Omental fat pad (tissue), 4 donors: ENCODE measurements at places on chromosomes 4 and X. TPM values are rescaled to one million over a fixed set of nuclear protein-coding genes. Genes with fewer than 3 reads are reported as not detected.

GRCh38 chr4:113623274-113623894 is 138.2 kb downstream of the CAMK2D start:
- DNase-seq: no peak

DNA sequence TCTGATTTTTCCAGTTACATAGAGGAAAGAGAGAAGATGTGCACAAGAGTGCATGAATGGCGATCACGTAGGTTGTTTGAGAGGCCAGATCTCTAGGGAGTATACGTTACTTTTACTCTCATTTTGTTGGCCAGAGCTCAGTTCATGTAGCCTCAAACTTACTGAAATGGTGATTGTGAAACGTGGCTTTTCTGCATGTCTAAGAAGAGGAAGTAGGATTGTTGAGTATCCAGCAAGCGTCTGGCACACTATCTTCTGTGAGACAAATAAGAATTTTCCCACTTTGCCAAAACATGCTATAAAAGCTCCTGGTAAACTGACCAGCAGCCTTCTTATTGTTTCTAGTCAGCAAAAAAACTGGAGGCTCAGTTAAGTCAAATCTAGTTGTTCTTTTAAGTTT is 264.5 kb upstream of the EMCN start:
- no peak for DNase-seq

DNA sequence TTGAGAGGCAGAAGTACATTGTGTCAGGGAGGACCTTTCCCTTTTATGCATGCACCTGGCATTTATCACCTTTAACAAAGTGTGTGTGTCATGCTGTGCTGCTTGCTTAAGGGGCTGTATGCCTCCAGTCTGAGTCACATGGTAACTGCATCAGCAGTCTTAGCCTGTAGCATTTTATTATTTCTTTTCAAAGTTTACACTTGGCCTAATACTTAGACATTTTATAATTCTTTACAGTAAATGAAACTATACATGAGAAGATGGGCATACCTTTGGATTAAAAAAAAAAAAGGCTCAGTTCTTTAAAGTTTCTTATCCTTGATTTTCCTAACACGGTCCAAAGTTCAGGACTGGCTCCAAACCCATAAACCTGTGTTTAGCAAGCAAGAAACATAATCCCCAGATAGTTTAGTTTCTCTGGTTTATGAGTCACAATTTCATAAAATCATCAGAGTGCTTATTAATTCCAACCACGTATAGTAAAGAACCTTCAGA is 14.6 kb downstream of the NPNT start:
- no peak for DNase-seq

GRCh38 chr4:8741513-8742226 is 130.0 kb downstream of the HMX1 start:
- DNase-seq: no peak

GRCh38 chr4:42673082-42673425 is 16.1 kb upstream of the ATP8A1 start:
- no peak for DNase-seq

DNA sequence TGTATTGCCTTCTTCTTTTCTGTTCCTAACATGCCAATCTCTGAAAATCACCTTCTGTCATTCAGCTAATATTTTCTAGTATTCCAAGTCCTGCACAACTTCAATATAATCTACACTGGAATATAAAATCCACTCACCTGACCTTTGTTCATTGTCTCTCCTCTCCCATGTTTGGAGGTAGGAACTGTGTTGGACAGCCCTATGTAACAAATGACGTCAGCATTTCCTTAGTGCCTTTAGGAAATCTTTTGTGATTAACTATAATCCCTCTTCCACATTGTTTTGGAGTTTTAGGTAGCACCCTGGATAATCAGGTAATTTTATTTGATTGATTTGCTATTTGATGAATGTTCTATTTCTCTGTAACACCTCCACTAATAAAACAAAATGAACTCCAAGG is 814.8 kb upstream of the PRKX start:
- DNase-seq: no peak

- no peak for DNase-seq
Measured at GRCh38 chr4:68375667-68376559, 26.0 kb upstream of the YTHDC1 start.

DNA sequence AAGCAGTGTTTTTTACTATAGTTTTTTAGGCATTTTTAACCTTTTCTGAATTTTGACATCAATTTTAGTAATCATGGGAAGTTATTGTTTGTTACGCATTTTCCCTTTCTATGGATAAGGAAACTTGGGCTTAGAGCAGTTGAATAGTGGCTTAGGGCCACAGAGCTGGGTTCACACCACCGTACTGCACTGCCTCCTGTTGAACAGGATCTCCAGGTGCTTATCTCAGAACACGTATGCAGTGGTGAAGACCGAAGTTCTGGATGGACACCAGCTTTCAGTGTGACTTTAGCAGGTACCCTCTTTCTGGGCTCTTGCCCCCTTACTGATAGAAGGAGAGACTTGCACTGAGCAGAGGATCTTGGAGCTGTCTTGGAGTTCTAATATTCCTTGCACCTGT is 137.6 kb downstream of the PTTG2 start:
- no peak for DNase-seq

DNA sequence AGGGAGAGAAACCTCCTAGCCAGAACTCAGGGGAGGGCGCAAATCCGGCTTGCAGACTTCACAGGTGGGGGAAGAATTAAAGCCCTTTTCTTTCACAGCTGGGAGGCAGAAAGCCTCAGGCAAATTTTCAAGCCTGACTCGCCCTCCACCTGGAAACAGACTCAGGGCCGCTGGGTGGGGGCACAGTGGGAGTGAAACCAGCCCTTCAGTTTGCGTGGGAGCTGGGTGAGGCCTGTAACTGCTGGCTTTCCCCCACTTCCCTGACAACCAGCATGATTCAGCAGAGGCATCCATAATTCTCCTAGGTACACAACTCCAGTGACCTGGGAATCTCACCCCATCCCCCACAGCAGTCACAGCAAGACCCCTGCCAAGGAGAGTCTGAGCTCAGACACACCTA is 206.9 kb upstream of the INTU start:
- no peak for DNase-seq

Gene PRKG2
- not detected for total RNA-seq
